ENCODE measurements at places on chromosomes 16 and 17. TPM values are rescaled to one million over a fixed set of nuclear protein-coding genes. Genes with fewer than 3 reads are reported as not detected.

The KRTAP9-8 gene
- not detected for total RNA-seq

The HSD17B2 gene
- not detected for total RNA-seq

The DLG4 gene
- total RNA-seq: 9.0 TPM

The PRR35 gene
- total RNA-seq: 0.05 TPM

The CIAPIN1 gene
- 72.2 TPM for total RNA-seq

The OSGIN1 gene
- total RNA-seq: 39.7 TPM

The HEATR9 gene
- total RNA-seq: not detected

The KCNH6 gene
- total RNA-seq: not detected

The FAM234A gene
- total RNA-seq: 48.7 TPM

The TSEN54 gene
- total RNA-seq: 51.1 TPM

The CHD9NB gene
- 1.7 TPM for total RNA-seq

The GPR142 gene
- not detected for total RNA-seq

The TP53TG3C gene
- total RNA-seq: 0.17 TPM

All from A549 treated with DMSO at 1 μM for 4 hours (cell line).